ENCODE measurements at places on chromosomes 3 and 15.

GRCh38 chr3:10116138-10116460 is 624 bp downstream of the BRK1 start:
- peak; percentile 9 for DNase-seq

DNA sequence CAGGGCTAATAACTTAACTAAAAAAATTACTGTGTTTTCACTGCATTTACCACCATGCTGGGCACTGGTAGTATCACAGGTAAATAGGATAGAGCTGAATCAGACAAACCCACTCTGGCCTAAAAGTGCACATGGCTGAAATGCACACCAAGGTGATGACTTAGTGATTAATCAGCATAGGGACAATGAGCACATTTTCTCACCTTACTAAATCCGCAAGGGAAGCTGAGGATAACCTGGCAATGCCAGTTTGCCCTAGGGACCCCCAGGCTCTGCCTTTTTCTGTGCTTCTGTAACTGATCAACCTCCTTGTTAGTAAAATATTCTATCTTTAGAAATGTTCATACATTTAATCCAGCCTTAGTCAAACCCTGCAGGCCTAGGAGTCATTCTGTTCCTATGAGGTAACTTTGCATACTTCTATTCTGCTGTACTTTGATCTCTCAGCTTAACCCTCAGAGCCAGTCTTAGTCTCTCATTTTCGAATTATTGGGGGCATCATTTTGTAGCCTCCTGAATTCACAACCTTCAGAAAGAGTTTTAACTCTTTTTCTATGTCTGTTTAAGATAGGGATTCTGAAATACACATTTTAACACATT is 562.9 kb upstream of the KCNMB2 start:
- no peak for DNase-seq

DNA sequence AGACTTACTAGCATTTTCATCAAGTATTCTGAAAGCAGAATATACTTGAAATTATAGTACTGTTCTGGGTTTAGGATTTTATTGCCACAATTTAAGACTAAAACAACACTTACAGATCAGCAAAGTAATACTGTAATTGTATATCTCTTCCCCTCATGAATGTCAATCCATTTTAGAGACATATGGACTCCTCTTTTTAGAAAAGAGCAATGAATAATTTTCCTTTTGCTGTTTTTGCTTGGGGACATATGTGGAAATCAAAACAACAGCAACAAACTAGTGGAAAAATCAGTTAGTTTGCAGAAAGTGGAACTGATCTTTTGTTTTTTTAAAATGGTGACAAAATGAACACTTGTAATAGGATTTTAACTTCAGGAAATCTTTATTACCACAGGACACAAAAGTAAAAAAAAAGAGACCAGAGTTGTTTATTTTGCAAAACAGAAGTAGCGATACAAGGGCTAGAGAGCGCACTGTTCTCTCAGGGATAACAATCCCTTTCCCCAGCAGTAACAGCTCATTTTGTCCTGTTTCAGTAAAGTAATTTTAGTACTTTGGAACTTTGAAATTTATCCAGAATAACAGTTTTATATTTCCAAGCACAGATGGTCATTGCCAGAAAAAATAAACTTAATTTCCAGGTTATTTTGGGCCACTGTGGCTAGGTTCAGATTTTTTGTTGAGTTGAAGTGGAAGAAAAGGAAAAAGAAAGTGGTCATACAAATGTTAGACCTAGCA is 17.1 kb downstream of the LEKR1 start:
- no peak for DNase-seq

- DNase-seq: no peak
These were observed 15.6 kb downstream of the NR1D2 start for GRCh38 chr3:23960649-23961048.

DNA sequence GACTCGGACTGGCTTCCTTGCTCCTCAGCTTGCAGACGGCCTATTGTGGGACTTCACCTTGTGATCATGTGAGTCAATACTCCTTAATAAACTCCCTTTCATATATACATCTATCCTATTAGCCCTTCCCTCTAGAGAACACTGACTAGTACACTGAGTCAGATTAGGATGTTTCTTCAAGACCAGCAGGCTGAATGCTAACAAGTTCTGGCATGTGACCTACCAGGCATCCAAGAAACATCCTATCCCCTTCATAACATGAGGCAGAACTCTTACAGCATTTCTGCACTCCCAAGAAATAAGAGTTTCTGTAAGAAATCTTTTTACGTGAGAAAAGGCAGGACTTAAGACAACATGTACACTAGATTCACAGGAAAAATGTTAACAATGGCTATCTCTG is 9.3 kb downstream of the CFAP92 start:
- no peak for DNase-seq

DNA sequence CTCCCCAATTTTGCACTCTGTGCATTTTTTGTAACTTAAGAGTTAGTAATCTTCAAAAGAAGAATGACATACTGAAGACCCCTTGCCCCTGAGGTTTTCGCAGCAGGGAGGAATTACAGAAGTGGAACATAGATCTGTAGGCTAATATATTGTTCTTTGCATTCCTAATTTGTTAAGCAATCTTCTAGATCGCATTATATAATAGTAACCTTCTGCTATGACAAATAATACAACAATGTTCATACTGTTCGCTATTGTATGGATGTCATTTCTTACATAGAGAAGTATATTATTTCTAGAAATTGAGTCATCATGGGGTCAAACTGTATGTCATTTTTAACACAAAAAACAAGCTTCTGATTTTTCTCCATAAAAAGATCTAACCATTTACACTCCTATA is 95.8 kb upstream of the TGFBR2 start:
- no peak for DNase-seq

DNA sequence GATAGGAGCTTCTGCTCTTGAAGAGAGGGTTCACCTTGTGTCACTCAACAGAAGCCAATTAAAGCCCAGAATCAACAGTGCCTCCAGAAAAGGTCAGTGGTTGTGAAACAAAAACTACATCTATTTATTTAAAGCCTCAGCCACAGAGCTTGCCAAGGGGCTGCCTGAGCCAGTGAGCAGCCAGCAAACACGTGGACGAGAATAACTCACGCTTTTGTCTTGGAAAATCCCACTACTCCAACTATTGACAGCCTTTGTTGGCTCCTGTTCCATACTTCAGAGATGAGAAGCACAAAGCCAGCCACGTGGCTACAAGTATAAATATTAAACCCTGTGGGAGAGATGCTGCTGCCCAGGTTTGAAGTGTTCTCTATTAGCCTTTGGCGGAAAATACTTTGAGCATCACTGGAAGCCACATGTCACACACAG is 10.3 kb downstream of the GPR156 start:
- DNase-seq: peak; percentile 71

- DNase-seq: no peak
These were observed 29.5 kb downstream of the DNAH1 start for GRCh38 chr3:52345521-52346109.

GRCh38 chr15:49441356-49441755 is 18.3 kb downstream of the FGF7 start:
- no peak for DNase-seq

DNA sequence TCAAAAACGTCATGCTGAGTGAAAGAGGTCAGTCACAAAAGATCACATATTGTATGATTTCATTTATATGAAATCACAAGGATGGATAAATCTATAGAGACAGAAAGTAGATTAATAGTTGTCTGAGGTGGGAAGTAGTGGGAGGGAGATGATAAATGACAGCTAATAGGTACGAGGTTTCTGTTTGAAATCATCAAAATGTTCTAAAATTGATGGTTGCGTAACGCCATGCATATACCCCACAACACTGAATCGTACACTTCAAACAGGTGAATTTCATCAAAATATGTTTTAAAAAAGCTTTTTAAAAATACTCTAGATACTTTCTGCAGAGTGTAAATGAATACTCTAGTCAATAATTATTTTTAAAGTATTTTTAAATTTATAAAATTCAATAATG is 303.0 kb upstream of the STAC start:
- DNase-seq: no peak

- no peak for DNase-seq
These were observed 6.5 kb upstream of the CILP start for GRCh38 chr15:65217526-65218482.

- no peak for DNase-seq
These were observed 67.8 kb downstream of the BDH1 start for GRCh38 chr3:197487911-197488391.

- DNase-seq: peak; percentile 61
These were observed 21.8 kb downstream of the METTL6 start for GRCh38 chr3:15405448-15406050.

DNA sequence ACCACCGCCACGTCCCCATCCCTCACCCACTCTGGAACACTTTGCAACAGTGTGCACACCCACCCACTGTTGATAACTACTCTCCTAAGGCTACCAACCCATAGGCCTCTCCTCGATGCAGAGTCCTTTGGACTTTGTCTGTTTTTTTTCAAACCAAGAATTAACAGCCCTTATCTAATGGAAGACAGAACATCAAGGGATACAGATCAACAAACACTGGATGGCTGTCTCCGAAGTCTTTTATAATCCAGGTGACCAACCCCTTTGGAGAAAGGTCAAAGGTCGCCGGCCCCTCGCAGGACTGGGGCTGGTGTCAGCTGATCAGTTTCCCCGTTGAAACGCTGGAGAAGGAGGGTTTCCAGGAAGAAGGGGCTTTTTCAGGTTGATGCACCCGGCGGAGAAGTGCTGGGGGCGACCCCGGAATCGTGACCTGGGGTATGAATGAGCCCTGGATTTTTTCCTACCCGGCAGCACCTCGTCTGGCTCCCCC is 532 bp downstream of the B4GALT4 start:
- no peak for DNase-seq

- DNase-seq: no peak
These were observed 177.3 kb downstream of the CDIN1 start for GRCh38 chr15:36756707-36757106.

GRCh38 chr3:123935830-123936229 is 25.2 kb downstream of the CCDC14 start:
- no peak for DNase-seq

- no peak for DNase-seq
These were observed 62.9 kb downstream of the SERPINI1 start for GRCh38 chr3:167798443-167798842.

DNA sequence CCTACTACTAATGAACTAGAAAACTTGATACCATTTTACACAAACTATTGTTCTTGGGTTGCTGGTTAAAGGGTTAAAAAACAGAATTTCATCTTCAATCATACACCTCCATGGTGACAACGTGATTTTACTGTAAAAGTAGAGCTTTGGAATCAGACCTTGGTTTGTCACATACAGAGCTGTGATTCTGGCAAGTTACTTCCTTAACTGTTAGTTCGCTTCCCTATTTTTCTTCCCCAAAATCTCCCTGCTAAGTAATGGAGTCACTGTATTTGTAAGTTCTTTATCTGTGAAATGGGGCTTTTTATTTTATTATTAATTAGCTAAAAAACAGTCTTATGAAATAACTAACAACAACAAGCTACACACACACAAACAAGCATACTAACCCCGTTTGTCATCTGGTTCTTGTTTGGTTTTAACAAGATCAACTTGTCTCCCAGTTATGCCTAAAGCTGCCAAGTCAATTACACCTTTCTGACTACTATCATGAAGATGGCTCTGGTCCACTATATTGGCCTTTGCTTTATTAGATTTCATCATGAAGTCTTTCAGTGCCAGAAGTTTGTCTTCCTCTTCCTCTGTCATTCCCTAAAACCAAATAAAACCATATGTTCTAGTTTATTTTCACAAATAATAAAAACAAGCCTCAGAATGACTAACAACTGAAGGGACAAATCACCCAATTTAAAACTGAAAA is 38.6 kb downstream of the PIK3R4 start:
- DNase-seq: no peak

GRCh38 chr3:142915636-142916035 is 26.8 kb upstream of the PCOLCE2 start:
- DNase-seq: no peak

GRCh38 chr3:29627136-29628117 is 346.6 kb downstream of the RBMS3 start:
- DNase-seq: no peak

- peak; percentile 68 for DNase-seq
These were observed 440.6 kb downstream of the MCTP2 start for GRCh38 chr15:94671858-94672532.

DNA sequence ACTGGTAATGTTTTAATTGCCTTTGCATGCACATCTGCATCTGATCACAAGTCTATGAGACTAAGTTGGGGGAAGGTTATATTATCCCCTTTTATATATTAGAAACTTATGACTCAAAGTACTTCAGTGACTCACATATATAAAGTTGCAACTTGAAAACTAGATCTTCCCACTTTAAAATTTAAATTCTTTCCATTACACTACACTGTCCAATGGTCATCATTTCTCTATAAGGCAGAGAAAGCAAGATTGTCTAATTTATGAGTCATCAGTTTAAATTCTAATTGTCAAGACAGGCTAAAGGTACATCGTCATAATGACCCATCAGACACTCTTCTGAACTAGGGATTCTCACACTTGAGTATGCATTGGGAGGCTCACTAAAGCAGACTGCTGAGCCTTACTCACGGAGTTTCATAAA is 37.9 kb downstream of the CPA3 start:
- peak; percentile 67 for DNase-seq

GRCh38 chr15:76791511-76791910 is 113.6 kb downstream of the SCAPER start:
- DNase-seq: no peak

DNA sequence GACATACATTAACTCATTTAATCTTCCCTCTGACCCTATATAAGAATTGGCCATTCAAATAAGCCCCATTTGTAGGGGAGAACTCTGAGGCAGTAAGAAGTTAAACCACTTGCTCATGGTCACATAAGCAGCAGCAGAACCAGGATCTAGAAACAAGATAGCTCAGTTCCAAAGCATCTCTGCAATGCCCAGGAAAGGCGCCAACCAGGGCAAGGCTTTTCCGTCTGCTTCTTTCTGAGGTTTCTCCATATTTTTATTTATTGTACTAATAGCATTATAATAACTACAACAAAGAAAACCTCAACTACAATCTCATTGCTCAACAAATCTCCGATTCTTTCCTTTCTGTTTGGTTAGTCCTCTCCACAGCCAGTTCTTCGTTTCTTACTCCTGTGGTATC is 4.3 kb upstream of the UBE2E2 start:
- DNase-seq: no peak

GRCh38 chr3:183524476-183524875 is 31.0 kb downstream of the KLHL6 start:
- DNase-seq: no peak

GRCh38 chr3:12727937-12728336 is 31.1 kb downstream of the TMEM40 start:
- no peak for DNase-seq

DNA sequence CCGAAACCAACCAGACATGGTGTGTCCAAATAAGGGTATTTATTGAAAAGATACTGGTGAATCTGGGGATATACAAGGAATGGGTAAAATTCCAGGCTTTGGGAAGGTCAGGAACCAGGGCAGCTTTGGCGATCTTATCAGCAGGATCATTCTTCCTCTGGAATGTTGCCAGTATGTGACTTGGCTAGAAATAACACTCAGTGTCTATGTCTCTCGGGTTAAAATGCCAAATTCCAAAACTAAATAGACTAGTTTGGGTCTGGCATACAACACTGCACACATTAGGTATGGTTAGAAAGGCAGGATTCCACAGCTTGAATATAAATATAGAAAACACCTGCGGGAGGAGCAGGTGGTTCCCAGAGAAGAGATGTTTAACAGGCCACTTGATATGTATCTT is 220.2 kb upstream of the CD96 start:
- no peak for DNase-seq

GRCh38 chr3:161551697-161552096 is 55.1 kb downstream of the OTOL1 start:
- DNase-seq: no peak

- no peak for DNase-seq
These were observed 765.5 kb downstream of the OTOL1 start for GRCh38 chr3:162262129-162262528.

Data from muscle of back (tissue), 13 donors.